Islet precursor cell (in vitro differentiated cells): ENCODE measurements at places on chromosomes 16 and 17.

DNA sequence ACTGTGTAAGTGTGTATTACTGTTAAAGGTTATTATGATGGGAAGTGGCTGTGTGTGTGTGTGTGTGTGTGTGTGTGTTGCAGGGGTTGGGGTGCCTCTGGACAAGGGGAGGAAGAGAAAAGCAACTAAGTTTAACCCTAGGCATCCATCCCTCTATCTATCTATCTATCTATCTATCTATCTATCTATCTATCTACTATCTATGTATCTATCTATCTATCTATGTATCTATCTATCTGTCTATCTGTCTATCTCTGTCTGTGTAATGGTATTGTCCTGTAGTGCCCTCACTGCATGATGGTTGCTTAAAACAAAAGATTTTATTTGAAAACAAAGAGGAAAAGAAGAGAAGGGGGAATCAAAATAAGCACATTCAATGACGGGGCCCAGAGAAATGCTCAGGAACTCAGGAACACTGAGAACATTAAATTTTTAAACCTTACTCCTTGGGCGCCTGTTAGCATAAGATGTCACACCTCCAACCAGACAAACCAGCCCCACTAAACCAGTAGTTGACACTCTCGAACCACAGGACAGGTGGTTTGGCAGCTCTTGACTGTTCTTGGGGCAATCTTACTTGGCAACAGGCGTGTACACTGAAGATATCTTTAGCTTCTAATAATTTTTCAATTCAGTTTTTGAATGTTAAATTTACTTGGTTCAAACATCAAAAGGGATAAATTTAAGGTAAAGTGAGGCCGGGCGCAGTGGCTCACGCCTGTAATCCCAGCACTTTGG is 5.1 kb upstream of the RPL26 start:
- DNase-seq = no peak

DNA sequence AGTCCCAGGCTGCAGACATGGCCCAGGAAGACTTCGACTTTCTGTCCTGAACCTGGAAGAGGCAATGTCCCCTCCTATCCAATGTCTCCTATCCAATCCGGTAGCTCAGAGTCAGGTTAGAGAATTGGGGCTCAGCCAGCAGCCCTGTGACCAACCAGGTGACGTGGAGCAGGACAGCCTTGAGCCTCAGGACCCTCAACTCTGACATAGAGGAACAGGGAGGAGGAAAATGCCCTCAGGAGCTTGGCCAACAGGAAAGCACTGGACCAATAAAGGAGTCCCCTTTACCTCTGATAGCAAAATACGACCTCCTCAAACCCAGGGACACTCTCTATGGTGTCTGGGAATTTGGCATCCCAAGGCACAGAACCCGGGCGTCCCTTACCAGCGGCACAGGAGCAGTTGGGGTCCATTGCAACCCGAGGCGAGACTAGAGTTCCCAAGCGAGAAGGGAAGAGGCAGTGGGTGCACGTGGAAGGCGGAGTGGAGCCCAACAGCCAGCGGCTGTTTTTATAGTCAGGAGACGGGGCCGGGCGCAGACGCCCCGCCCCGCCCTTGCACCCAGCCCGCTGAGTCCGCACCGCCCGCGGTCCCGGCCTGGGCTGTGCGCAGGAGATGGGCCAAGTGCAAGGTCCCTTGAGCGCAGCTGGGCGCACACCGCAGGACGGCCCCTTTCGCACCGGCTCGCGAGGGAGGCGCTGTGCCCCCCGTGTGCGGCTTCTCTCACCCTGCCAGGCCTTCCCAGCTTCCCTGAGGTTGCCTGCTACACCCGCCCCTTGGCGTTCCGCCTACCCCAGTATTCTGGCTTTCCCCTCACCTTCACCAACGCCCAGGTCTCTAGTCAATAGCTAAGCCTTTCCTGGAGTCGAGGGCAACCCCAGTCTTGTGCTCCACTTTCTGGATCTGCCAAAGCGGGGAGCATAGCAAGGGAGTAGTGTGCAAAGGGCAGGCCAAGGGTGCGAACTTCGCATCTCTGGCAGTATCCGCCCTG is at the start of gene MT1G:
Gene MT1G, minus strand, starts transcription at position 485 of the 991 bp plus-strand sequence. Its CDS starts 72 bp downstream, at position 413.
- DNase-seq = no peak

GRCh38 chr17:19401321-19402010 is 9.6 kb upstream of the RNF112 start:
- no peak for DNase-seq

GRCh38 chr17:61387511-61388305 is 11.9 kb upstream of the TBX2 start:
- DNase-seq = no peak

DNA sequence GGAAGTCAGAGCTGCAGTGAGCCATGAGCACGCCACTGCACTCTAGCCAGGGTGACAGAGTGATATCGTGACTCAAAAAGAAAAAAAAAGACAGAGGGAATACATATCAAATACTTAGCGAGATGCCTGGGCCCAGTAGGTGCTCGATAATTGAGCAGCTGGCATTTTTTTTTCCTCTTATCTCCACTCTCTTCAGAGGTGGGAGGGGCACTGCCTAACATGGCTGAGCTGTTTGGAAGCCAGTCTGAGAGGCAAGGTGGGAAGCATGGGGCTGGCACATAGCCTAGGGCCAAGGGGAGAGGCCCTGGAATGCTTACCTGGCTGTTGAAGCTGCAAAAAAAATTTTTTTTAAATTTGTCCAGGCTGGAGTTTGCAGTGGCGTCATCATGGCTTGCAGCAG is 38.4 kb downstream of the HIC1 start:
- no peak for DNase-seq

GRCh38 chr16:84234321-84235241 is 5.2 kb downstream of the KCNG4 start:
- DNase-seq = no peak

GRCh38 chr16:79307214-79307613 is 293.3 kb downstream of the MAF start:
- no peak for DNase-seq

GRCh38 chr16:70786020-70786755 is 14.8 kb downstream of the VAC14 start:
- DNase-seq = no peak

GRCh38 chr16:4231367-4231766 is 10.5 kb downstream of the SRL start:
- DNase-seq = no peak

DNA sequence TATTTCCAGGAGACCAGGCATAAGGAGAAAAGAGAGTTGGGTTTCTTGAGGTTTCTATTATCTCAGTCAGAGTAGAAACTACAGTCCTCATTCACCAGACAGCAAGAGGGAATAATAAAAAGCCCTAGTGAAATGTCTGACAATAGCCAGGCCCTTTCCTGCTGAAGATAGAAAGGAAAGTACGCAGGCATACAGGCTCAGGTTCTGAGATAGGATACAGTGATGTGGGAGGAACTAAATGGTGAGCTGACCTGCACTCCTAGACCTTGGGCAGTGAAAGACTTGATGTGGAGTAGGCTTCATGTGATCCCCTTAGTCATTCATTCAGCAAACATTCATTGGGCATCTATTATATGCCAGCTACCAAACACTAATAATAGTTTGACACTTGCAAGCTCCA is 14.9 kb downstream of the ZNF821 start:
- DNase-seq = no peak

DNA sequence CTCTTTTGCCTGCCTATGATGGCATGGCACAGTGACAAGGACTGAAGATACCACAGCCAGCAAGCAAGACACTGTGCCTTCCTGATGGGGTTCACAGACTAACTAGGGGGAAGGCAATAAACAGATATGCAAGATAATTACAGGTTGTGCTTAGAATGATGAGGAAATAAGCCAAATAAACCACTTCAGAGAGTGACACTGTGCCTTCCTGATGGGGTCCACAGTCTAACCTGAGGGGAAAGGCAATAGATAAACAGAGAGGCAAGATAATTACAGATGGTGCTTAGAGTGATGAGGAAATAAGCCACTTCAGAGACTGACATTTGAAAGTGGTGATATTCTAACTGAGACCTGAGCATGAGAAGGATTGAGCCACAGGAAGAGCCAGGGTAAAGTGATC is 84.2 kb downstream of the HS3ST2 start:
- no peak for DNase-seq

DNA sequence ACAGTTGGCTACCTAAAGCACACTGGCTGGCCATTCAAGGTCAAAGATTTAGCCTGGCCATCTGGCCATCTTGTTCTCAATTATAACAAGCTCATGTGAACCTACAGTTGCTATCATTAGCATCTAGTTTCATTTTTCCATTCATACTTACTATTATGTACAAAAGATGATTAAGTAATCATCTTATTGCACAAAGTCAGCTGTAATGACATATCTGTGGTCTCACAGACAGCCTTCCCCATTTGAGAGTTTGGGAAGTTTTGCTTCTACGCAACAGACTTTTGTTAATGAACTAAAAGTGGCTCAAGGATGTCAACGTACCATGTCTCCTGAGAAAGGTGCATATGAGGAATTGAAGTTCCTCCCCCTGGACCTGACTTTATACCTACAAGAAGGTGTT is 51.3 kb downstream of the HS3ST3B1 start:
- no peak for DNase-seq

- peak; percentile 87 for DNase-seq
Observed at GRCh38 chr17:67377488-67378453, 690 bp downstream of the PITPNC1 start.

DNA sequence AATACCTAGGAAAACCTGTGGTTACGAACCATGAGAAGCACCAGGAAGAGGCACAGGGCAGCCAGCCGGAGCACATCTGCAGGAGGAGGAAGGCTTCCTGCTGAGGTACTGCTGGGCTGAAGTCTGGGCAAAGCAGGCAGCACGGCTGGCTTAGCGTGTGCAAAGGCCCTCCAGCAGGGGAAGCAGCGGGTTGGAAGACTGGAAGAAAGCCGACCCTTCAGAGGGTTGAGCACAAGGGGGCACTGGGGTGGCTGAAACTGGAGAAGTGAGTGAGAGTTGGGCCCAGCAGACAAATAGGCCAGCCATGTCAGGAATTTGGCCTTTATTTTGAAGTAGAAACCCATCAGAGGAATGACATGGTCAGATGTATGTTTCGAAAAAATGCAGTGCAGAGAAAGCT is 12.1 kb upstream of the HSD3B7 start:
- peak; percentile 72 for DNase-seq

DNA sequence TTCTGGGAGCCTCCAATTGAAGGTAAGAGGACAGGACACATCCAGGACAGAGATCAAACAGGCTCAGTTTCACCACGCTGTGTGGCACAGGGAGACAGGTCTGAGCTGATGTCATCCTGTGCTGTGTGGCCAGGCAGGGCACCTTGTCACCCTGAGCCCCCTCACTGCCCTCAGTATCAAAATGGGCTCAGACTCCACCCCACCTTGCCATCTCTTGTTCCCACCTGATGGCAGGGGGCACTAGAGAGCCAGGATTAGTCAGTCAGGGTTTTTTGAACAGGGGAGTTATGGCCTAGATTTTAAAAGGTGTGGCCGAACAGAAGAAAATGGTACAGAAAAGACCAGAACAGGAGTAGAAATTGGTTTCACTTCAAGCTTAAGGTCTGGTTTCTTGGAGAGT is 2.6 kb downstream of the KAT2A start:
- DNase-seq = peak; percentile 76

GRCh38 chr16:81486540-81487061 is 42.0 kb downstream of the CMIP start:
- DNase-seq = no peak

GRCh38 chr17:13520899-13521572 is 80.7 kb downstream of the HS3ST3A1 start:
- no peak for DNase-seq

DNA sequence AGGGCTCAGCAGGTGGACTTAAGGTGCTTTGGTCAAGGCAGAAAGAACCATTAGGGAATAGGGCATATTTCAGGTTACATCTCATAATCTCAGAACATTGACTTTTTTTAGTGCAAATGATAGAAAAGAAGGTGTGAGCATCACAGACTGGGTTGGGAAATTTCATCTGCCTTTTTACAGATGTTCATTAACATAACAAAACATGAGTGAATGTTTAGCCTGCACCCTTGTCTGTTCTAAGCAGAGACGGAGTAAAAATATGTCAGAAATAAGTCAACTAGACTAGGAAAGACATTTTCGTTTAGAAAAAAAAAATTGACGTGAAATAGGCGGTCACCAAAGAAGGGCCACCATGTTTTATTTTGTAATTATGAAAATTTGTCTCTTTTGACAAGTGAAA is 127.5 kb upstream of the CDH13 start:
- no peak for DNase-seq

DNA sequence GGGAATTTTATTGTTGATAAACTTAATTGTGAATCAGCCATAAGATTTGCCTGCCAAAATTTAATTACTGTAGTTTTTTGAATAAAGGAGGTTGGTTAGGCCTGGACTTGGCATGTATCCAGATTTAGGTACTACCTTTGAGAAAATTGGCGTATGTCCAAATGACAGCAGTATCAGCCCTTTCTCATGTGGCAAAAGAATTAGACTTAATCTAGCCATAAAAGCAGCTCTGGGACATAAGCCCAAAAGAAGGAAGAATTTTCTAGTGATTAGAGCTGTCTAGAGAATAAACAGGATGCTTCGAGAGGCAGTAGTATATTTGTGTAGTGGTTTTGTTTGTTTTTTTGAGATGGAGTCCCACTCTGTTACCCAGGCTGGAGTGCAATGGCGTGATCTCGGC is 27.7 kb downstream of the PPM1E start:
- DNase-seq = no peak

- no peak for DNase-seq
Observed at GRCh38 chr17:2295575-2295974, 8.0 kb downstream of the SMG6 start.

DNA sequence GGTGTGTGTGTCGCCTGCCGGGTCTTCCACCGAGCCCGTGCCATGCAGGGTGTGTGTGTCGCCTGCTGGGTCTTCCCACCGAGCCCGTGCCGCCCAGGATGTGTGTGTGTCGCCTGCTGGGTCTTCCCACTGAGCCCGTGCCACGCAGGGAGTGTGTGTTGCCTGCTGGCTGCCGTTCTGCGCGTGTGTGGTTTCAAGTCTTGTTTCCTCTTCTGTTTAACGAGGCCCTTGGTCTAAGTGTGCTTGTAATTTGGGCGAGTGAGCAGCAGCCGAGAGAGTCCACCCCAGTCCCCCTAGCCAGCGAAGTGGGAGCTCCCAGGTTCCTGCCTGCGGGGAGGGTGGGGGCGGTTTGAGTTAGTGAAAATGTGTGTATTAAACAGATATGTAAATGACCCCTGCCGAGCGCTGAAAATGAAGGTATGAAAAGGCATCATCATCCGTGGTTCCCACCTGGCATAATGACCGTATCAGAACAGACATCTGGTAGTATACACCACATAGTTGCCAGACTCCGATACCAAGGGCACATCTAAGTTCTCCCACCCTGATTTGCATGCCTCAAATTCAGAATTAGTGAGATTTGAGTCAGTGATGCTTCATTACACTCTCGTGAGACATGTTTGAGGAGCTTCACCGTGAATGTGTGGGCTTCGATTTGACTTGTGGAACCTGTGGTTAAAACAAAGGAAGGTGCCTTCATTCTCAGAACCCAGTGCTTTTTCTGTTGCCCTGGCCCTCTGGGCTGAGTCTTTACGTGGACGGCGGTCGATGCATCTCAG is 114.5 kb upstream of the CHMP6 start:
- DNase-seq = no peak

GRCh38 chr17:70687421-70687820 is 518.1 kb downstream of the KCNJ2 start:
- DNase-seq = no peak

DNA sequence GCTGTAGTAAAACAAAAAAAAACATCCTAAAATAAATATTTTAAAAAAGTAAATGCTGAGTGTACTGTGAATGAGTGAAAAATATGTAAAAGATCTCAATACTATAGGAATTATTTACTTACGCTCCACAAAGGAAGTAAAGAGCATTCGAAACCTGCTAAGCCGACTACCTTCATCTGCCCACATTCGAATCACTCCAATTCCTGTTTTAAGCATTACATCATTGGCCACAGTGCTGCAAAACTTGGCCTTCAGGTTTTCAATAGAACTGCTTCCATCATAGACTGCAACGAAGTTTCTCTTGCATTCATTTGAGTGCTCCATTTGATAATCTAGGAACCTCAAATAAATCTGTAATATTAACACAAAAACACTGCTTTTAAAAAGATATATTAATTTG is 34.4 kb downstream of the NETO2 start:
- DNase-seq = no peak
